ENCODE measurements at places on chromosomes 16 and 17. TPM values are rescaled to one million over a fixed set of nuclear protein-coding genes. Genes with fewer than 3 reads are reported as not detected.

Gene XYLT2
- total RNA-seq, result 20.4 TPM

DNA sequence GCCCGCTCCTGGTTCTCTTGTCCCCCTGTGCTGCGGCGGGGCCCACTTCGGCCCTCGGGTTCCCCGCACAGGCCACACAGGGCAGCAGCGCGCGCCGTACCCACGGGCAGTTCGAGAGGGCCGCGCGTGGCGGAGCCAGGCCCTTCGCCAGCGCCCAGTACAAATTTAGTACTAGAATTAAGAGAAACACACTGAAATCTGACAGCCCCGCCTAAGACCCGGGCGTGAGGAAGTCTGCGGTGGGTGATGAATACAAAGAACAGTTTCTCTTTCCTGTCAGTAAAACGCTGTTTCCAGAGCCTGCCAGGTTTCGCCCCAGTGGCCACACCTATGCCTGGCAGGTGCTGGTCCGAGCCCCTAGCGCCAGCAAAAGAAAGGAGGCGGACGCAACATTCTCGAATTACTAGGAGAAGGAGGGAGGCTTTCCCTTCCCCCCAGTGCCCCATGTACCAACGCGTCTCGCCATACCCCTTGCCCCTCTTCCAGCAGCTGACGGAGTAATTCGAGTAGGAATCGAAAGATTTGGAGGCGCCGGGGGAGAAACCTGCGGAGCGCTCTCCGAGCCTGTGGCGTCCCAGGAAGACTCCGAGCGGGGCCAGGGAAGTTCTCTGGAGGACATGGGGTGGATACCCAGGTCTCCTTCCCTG is 591 bp upstream of the SLFN5 start:
- DNase-seq, result peak; percentile 66
- peak overlapping the region; percentile 97 for H3K27ac ChIP-seq
- H3K36me3 ChIP-seq, result peaks cover 24% of the 10 kb centered on the region
- peak overlapping the region; percentile 98 for H3K4me3 ChIP-seq
- no peaks in the 10 kb centered on the region for H3K27me3 ChIP-seq

- no peak overlapping the region for H3K27ac ChIP-seq
- no peak overlapping the region for H3K4me3 ChIP-seq
- no peak for DNase-seq
- H3K4me1 ChIP-seq, result peaks cover 2% of the 10 kb centered on the region
These were observed 33.5 kb upstream of the SREBF1 start for GRCh38 chr17:17870247-17870646.

Gene SKAP1
- 138 TPM for total RNA-seq

GRCh38 chr17:39204245-39204644 is 4.2 kb downstream of the RPL19 start:
- no peaks in the 10 kb centered on the region for H3K27me3 ChIP-seq
- H3K36me3 ChIP-seq, result peaks cover 2% of the 10 kb centered on the region
- H3K4me1 ChIP-seq, result peaks cover 40% of the 10 kb centered on the region
- no peak for DNase-seq
- peak overlapping the region; percentile 76 for H3K27ac ChIP-seq

Gene CYGB
- total RNA-seq, result not detected

GRCh38 chr16:23962001-23962400 is 126.2 kb downstream of the PRKCB start:
- peaks cover 4% of the 10 kb centered on the region for H3K36me3 ChIP-seq
- no peaks in the 10 kb centered on the region for H3K27me3 ChIP-seq
- H3K4me3 ChIP-seq, result no peak overlapping the region
- H3K4me1 ChIP-seq, result peaks cover 50% of the 10 kb centered on the region
- no peak for DNase-seq

Gene GGA3
- total RNA-seq, result 89.1 TPM

DNA sequence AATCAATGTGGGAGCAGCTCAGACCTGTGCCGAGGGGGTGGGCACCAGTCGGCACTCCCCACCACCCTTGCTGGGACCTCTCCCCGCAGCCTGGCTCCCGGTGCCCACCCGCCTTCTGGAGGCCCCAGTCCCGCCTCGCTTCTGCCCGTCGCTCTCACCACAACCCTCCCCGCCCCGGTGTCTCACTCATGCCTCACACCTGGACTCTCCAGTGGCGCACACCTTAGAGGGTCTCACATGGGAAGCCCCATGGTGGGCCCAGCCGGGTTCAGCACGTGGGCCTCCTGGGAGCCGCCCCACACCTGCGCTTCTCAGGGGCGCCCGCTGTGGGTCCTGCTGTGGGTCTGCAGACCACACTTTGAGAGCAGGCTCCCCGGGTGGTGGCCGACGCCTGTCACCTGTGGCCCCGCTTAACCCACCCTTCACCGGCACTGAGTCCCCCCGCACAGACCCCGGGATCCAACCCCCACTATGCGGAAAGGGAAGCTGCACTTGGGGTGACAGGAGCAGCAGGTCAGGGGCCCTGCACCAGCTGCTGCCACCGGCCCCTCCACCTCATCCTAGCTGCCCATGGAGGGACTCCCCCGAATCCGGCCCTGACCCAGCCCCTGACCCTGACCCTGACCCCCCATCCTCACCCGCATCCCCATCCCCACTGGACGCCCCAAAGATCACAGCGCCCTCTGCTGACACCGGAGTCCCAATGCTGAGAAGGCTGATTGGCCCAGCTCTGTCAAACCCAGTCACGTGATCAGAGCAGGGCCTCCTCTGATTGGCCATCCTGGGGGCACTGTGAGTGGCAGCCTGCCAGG is 27.4 kb upstream of the SLC38A10 start:
- no peaks in the 10 kb centered on the region for H3K27me3 ChIP-seq
- no peaks in the 10 kb centered on the region for H3K36me3 ChIP-seq
- H3K4me3 ChIP-seq, result no peak overlapping the region
- no peaks in the 10 kb centered on the region for H3K4me1 ChIP-seq

GRCh38 chr17:37050920-37051319 is 102.2 kb downstream of the AATF start:
- peaks cover 4% of the 10 kb centered on the region for H3K36me3 ChIP-seq
- H3K27me3 ChIP-seq, result no peaks in the 10 kb centered on the region
- no peak for DNase-seq
- no peak overlapping the region for H3K4me3 ChIP-seq
- H3K4me1 ChIP-seq, result peaks cover 14% of the 10 kb centered on the region
- no peak overlapping the region for H3K27ac ChIP-seq

GRCh38 chr16:74560912-74561311 is 46.0 kb downstream of the GLG1 start:
- H3K4me1 ChIP-seq, result peaks cover 37% of the 10 kb centered on the region
- no peak for DNase-seq
- H3K27ac ChIP-seq, result no peak overlapping the region
- H3K27me3 ChIP-seq, result no peaks in the 10 kb centered on the region
- H3K36me3 ChIP-seq, result peaks cover 2% of the 10 kb centered on the region
- no peak overlapping the region for H3K4me3 ChIP-seq

Gene TMED6
- total RNA-seq, result 0.75 TPM

- DNase-seq, result no peak
- no peak overlapping the region for H3K4me3 ChIP-seq
- H3K27ac ChIP-seq, result peak overlapping the region; percentile 41
These were observed 18.8 kb downstream of the UTP18 start for GRCh38 chr17:51279183-51279582.

DNA sequence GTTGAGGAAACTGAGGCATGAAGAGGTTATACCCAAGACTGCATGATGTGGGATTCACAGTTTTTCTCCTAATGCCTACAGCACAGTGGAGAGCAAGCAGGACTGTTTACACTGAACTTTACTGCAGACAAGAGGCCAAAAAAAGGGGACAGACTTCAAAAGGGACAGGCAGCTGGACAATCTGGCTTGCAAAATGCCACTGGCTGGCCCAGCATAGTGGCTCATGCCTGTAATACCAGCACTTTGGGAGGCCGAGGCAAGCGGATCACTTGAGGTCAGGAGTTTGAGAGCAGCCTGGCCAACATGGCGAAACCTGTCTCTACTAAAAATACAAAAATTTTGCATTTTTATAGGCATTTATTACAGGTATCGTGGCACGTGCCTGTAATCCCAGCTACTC is 2.0 kb upstream of the MGAT5B start:
- no peaks in the 10 kb centered on the region for H3K36me3 ChIP-seq
- DNase-seq, result no peak
- no peak overlapping the region for H3K4me3 ChIP-seq

DNA sequence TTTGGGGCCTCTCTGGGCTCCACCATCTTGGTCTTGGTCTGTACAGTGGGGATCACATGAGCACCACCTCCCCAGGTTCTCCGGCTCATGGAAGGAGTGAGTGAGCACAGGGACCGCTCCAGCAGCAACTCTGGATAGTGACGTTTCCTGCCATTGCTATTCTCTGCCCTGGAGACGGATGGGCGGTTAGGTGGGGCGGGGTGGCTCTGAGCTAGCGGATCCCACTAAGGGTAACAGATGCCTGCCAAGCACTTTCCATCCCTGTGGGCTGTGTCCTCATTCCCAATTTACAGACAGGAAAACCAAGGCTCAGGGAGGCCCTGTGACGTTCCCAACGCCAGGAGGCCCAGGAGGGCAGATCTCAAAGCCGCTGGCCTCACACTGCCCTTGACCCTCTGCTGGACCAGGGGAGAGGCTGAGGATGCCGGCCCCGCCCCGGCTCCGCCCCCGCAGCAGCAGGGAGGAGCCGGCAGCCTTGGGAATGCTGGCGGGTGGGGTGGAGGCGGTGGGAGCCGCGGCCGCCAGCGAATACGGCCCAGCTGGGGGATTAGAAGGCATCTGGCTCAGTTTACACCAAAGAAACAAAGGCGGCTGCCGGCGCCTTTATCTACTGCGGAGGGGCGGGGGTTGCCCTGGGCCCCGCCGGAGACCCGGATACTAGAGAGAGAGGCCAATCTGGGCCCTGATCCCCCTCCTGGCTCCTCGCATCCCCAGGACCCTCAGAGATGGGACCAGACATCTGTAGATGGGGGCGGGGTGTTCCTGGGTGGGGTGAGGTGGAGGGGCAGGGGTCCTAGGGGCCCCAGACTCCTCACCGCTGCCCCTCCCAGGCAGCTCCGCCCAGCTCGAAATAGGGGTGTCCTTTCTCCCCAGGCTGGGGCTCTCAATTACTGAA is 122.3 kb upstream of the CIBAR2 start:
- no peak overlapping the region for H3K27ac ChIP-seq
- H3K27me3 ChIP-seq, result peaks cover 32% of the 10 kb centered on the region
- no peaks in the 10 kb centered on the region for H3K36me3 ChIP-seq
- no peaks in the 10 kb centered on the region for H3K4me1 ChIP-seq

DNA sequence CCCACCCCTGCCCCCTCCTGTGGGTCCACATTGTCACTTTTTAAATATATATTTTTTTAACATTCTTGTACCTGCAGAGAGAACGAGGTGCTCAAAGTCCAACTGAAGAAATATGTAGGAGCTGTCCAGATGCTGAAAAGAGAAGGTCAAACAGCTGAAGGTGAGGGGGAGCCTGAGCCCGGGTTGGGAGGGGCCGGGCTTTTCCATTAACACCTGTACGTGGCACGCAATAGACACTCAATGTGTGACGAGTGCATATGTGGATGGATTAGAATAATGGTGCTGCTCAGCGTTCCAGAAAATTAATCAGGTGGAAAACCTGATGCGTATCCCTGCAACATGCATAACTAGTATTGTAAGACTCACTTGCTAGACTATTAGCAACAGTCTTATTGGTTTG is 223.0 kb downstream of the SNX29 start:
- H3K27me3 ChIP-seq, result no peaks in the 10 kb centered on the region
- peaks cover 7% of the 10 kb centered on the region for H3K36me3 ChIP-seq
- H3K4me3 ChIP-seq, result no peak overlapping the region
- no peak overlapping the region for H3K27ac ChIP-seq

Gene NOXO1
- total RNA-seq, result 0.78 TPM

Gene TPSD1
- total RNA-seq, result not detected

- peaks cover 2% of the 10 kb centered on the region for H3K36me3 ChIP-seq
- DNase-seq, result no peak
- peaks cover 57% of the 10 kb centered on the region for H3K27me3 ChIP-seq
- H3K4me1 ChIP-seq, result peaks cover 2% of the 10 kb centered on the region
- H3K4me3 ChIP-seq, result no peak overlapping the region
These were observed 218.7 kb downstream of the GSG1L start for GRCh38 chr16:27844826-27845225.

GRCh38 chr17:43645765-43646481 is 15.8 kb downstream of the MEOX1 start:
- peaks cover 9% of the 10 kb centered on the region for H3K27me3 ChIP-seq
- peak; percentile 16 for DNase-seq
- no peak overlapping the region for H3K27ac ChIP-seq
- H3K36me3 ChIP-seq, result no peaks in the 10 kb centered on the region
- peak overlapping the region; percentile 69 for H3K4me3 ChIP-seq

Gene TBX2
- 0.50 TPM for total RNA-seq

GRCh38 chr17:60158751-60159478 is 9.1 kb downstream of the CA4 start:
- peaks cover 5% of the 10 kb centered on the region for H3K36me3 ChIP-seq
- H3K27me3 ChIP-seq, result peaks cover 55% of the 10 kb centered on the region
- no peak overlapping the region for H3K27ac ChIP-seq

GRCh38 chr16:19935694-19936093 is 51.0 kb upstream of the GPRC5B start:
- no peak for DNase-seq
- no peak overlapping the region for H3K4me3 ChIP-seq
- H3K4me1 ChIP-seq, result no peaks in the 10 kb centered on the region

DNA sequence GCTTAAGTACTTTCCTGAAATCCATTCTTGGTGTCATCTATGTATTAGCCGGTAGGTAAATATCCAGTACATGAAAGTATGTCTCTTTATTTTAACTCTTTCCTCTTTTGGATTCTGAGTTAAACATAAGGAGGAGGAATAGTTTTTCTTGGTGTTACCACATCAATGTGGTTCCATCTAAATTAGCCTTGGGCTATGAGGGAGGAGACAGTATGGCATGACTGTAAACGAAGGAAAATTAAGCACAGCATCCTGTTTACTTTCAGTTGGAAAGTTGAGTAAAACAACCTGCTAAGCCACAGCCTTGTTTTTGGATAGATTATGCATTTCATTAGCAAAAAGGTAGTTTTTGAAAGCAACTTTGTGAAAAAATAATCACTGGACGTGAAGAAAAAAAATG is 693.0 kb upstream of the SOX9 start:
- H3K27ac ChIP-seq, result no peak overlapping the region
- no peaks in the 10 kb centered on the region for H3K4me1 ChIP-seq
- H3K4me3 ChIP-seq, result no peak overlapping the region
- H3K27me3 ChIP-seq, result no peaks in the 10 kb centered on the region
- no peak for DNase-seq

- H3K27me3 ChIP-seq, result no peaks in the 10 kb centered on the region
- H3K27ac ChIP-seq, result no peak overlapping the region
- no peak overlapping the region for H3K4me3 ChIP-seq
These were observed 285.8 kb downstream of the WWOX start for GRCh38 chr16:78385086-78385805.

DNA sequence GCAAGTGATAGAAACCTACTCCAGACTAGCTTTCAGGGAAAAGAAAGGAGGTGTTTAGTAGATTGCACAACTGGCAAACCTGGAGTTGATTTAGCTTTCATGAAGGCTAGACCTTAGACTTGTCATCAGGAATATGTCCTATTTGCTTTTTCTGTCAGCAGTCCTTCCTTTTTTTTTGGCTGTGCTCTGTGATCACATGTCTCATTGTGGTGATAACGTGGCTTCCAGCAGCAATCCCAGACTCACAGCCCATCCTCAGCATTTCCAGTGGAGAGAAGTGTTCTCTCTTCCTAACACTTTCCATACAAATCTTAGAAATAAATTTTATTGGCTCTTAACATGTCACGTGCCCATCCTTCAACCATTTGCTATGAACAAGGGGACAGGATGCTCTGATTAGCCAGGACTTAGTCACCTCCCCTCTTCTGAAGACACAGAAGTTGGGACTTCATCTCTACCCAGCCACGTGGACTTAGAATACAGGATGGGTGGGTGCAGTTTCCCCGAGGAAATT is 74.7 kb downstream of the CDH13 start:
- H3K27ac ChIP-seq, result no peak overlapping the region
- H3K27me3 ChIP-seq, result peaks cover 63% of the 10 kb centered on the region
- no peak for DNase-seq
- H3K4me1 ChIP-seq, result peaks cover 13% of the 10 kb centered on the region
- H3K4me3 ChIP-seq, result no peak overlapping the region

Gene NPIPA3
- 1.5 TPM for total RNA-seq

Data from T-helper 17 cell (primary cell).